ENCODE measurements at places on chromosomes 11 and 22.

DNA sequence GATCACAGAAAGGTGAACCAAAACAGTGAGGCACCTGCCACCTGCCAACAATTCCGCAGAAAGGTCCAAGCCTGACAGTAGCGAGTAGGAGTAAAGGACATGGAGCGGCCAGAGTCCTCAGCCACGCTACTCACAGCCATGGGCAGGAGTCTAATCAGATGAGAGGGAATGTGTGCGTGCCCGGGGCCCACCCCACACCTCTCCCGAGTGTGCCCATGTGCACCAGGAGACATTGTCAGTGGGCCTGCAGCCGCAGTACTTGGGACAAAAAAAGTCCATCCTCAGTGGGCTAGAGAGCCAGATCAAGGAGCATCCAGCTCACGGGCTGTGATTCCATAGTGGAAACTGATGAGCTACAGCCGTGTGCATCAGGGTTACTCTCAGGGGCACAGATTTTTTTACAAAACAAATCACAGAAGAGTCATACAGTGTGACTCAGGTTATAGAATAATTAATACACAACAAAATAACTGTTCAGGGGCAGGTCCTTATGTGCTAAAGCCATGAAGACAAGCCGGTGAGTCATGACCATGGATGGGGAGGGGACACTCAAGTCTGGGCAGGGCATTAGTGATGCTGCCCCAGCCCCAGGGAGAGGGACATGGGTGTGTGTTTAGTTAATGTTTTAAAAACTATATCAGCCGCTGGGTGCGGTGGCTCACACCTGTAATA is 12.0 kb downstream of the SART1 start:
- peak; percentile 22 for DNase-seq

GRCh38 chr11:10042699-10043098 is 251.3 kb downstream of the SBF2 start:
- no peak for DNase-seq

DNA sequence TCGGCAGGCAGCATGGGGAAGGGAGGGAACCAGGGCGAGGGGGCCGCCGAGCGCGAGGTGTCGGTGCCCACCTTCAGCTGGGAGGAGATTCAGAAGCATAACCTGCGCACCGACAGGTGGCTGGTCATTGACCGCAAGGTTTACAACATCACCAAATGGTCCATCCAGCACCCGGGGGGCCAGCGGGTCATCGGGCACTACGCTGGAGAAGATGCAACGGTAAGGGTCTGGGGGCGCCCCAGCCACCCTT is 204 bp downstream of the FADS2 start:
- DNase-seq = no peak

- DNase-seq = no peak
Measured at GRCh38 chr11:19394525-19395016, 153.8 kb upstream of the E2F8 start.

DNA sequence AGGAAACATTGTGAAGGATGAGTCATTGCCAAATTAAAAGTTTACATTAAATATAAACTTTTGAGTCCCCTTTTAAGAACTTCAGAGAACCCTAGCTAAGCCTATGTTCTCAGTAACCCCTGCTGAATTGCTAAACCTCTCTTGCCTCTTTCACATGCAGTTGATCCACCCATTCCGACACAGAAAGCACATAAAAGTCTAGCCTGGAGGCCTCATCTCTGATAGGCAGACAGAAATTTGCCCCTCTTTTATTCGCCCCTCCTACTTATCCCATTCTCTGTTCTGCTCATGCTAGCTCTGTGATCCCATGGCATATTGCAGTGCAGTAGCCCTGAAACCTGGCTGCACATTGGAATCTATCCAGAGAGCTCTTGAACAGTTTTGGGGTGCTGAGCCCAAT is 58.2 kb upstream of the PDE3B start:
- DNase-seq = no peak

DNA sequence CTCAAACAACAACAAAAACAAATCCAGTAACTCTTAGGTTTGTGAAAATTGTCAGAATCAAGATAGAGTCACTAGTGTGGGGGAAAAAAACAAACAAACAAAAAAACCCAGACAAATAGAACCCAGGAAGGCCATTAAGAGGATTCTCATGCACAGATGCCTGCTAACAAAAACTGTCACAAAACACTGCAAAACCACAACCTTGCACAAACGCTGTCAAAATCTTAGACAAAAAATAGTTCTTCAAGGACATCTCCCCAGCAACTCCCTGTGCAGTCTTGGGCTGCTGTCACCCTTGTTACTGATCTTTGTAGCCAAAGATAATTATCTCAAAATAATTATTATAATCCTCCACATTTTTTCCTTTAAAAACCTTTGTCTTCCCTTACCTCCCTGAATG is 4.6 kb upstream of the ZBED5 start:
- no peak for DNase-seq

DNA sequence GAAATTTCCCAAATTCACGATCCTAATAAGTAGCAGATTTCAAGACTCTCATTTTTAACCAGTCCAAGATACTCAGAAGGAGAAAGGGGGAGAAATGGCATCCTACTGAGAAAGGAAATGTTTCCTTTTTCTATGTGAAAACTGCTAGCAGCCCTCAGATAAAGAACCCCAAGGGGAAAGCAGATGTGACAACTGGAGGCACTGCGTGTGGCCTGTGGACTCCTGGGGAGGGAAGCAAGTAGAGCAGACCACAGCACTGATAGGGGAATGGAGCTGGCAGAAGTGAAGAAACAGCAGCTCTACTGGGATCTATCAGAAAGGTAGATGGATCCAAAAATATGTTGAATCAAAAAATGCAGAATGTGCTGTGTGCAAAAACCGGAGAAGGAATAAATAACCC is 239.7 kb upstream of the API5 start:
- DNase-seq = no peak

DNA sequence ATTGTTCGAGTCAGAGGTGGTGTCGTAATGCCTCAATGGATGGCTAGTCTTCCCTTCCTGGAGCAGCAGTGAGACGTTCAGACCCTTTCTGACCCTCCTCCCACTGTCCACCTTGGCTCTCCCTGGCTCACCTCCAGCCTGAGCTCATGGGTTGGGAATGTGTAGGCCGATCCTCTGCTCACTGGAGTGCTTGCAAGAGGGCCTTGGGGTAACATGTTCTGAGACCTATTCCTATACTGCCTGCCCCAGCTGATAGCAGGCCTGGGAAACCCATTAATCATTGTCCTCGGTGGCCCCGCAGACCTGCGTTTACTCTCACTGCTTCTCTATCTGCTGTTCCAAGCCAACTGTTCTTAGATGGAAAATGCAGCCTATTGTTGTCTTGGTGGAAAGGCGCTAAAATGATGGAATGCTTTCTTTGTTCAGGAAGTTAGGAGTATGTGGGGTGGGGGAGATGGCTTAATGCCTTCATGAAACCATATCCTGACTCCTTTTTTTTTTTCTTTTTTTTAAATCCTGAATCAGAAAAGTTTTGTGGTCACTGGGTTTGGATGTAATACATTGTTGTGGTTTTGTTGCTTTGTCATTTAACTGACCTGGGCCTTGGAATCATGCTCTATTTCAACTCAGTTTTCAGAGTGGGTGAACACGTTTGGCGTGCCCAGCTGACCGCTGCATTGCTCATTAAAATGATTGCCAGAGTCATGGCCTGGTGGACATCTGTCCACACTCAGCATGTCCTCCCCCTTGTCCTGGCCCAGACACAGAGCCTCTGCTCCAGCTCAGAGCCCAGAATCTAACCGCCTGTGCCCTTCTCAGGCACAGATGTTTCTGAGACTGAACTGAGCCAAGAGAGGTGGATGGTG is 72.5 kb downstream of the MICAL2 start:
- peak; percentile 95 for DNase-seq

- DNase-seq = peak; percentile 21
Measured at GRCh38 chr11:67510023-67510345, 2.0 kb upstream of the CDK2AP2 start.

- DNase-seq = peak; percentile 90
Measured at GRCh38 chr11:35138943-35139721, at the start of gene CD44. TSS of gene CD44 (plus strand) at chr11:35139171. CDS start at chr11:35139304, 133 bp downstream.

GRCh38 chr11:117823294-117823945 is 1.1 kb downstream of the FXYD2 start:
- no peak for DNase-seq

DNA sequence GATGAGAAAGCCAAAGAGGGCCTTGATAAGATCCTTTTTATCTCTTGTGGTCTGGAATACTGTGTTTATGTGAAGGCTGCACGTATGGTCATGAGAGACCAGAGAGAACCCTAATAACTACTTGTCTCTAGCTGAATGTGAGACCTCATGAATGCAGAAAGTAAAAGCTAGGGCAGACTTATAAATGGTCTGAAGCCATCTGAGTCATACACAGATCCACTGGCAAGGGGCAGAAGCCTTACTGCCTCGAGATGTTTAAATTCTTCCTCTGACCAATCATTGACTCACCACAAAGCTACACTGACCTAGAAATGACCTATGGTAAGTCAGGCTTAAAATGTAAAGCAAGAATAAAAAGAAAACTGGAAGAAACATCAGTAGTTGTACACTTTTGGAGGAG is 22.7 kb upstream of the OR4B1 start:
- DNase-seq = peak; percentile 8

DNA sequence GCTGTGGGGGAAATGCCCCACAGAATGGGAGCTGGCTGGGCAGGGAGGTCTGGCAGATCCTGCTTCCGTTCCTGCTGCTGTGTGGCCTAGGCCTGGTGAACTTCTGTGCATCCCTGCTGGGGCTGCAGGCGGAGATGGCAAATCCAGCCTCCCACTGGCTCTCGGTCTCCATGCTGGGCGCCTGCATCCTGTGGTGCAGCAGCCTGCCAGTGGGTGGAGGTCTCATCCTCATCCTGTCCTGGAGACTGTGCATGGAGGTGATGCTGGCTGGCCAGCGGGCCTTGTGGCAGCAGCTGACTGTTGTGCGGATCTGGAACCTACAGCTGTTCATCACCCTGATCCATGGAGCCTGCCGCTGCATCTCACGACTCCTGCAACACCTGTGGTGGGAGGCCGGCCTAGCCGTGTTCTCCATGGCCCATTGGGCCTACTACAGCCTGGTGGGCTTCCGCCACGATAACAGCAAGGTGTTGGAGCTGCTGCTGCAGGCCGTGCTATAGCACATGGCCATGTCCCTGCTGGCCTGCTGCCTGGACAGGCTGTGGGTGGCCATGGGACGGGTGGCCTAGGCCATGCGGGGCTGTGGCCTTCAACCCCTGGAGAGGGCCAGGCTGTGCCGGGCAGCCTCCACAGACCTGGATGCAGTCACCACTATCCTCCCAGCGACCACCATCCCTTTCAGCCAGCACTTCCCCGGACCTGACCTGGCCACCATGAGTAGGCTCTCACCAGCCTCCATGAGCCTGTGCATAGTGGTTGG is 8.8 kb upstream of the RPL3 start:
- no peak for DNase-seq

All from fibroblast of lung (primary cell).